ENCODE measurements at places on chromosomes 4 and X. TPM values are rescaled to one million over a fixed set of nuclear protein-coding genes. Genes with fewer than 3 reads are reported as not detected.

GRCh38 chr4:20193141-20193936 is 58.4 kb upstream of the SLIT2 start:
- no peak for DNase-seq

GRCh38 chr4:145453163-145453520 is 28.5 kb upstream of the SMAD1 start:
- DNase-seq: no peak

DNA sequence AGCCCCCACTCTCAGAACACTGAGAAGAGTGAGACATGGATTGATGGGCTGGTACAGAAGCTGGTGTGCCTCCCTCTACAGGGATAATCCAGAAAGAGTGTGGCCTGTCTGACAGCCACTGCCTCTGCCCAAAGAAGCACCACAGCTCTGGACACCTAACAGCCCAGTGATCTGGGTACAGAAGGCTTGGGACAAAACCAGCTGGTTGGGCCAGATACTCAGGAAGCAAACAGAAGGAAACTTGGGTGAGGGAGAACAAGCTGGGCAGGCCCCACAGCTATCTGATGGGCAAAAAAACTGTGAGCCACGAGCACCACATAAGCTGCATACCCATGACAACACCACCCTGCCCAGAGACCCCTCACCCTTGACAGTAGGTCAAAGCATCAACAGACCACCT is 46.9 kb downstream of the TMPRSS11F start:
- DNase-seq: no peak

NOA1 gene
- 17.7 TPM for total RNA-seq

NDST3 gene
- not detected for total RNA-seq

CCSER1 gene
- 1.5 TPM for total RNA-seq

Measured in thoracic aorta (tissue), 2 donors.